ENCODE measurements at places on chromosomes 3 and 15.
A peak's percentile ranks its signal among the peaks of the same experiment; 100 is the strongest.

DNA sequence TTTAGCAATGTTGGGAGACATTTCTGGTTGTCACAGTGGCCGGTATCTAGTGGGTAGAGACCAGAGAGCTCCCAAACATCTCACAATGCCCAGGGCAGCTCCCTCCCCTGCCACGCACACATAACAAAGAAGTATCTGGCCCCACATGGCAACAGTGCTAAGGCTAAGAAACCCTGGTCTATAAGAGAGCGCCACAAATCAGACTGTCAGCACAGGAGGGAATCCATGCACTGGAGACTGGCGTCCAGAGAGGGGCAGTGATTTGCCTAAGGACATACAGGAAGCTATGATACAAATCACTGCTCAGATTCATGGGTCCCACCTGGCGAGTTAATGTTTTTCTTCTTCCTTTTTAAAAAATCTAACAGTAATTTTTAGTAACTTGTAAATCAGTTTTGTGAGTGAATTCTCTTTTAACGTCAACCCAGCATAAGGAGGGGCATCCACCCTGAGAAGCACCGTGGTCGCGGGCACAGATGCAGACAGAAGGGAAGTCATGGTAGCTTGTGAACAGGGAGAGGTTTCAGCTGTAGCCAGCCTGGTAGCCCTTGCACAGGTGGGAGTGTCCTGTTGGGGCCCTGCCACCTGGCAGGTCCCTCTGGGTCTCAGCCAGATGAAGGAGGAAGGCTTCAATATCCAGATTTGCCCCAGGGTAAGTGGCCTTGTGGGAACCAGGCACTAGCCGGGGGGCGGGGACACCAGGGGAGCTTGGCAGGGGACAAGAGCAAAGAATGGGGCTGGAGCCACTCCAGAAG lies 8.7 kb downstream of the ISG20 start:
- no peak for DNase-seq

DNA sequence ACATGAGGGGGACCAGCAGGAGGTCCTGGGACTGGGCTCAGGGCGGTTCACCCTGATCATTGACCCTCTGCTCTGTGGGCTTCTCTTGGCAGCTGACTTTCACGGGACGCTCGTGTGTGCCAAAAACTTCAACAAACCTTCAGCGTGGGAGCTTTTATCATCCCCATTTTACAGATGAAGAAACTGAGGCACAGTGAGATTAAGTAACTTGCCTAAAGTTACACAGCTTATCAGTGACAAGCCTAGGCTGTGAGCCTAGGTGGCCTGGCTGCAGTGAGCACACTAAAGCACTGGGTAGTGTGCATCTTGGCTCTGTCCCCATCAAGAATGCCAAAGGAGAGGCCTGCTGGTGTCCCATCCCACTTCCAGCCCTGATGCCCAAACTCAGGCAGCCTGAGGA lies 23.6 kb upstream of the DUSP7 start:
- DNase-seq = no peak

- DNase-seq = peak; percentile 34
Observed at GRCh38 chr3:195556390-195556789, 13.3 kb upstream of the PPP1R2 start.

- no peak for DNase-seq
Observed at GRCh38 chr3:167972502-167972901, 123.2 kb downstream of the GOLIM4 start.

GRCh38 chr3:63296249-63296648 lies 18.1 kb downstream of the SYNPR start:
- DNase-seq = no peak

- DNase-seq = no peak
Observed at GRCh38 chr3:126084768-126085180, 850 bp upstream of the SLC41A3 start.

DNA sequence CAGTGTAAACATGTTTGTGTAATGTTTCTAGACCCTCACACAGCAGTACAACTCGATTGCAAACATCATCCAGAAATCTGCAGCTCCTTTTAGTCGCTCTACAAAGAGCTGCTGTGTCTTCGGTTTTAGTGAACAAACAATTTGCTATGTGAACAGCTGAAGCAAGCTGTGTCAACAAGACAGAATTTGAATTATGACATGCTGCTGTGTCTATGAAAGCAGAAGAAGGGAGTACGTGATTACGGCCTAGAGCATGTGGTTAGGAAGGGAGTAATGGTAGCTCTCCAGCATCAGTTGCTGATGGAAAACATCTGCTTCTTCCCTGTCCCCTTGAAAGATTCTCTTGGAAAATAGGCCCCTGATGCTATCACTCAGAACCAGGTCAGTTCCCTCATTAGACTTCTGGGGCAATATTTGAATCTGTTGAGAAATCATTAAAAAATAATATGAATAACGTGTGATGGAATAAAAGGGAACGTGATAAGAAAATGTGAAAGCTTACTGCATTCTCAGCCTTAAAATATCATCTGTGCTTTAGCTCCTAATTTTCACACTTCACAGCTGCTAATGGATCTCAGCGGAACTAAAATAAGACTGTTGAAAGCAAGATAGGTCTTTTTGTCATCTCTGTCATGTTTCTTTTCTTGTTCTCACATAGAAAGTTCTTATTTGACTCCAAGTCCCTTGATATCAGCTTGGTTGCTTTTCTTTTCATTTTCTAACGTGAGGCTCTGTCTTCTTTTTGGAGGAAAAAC lies 891.5 kb downstream of the ROBO2 start:
- DNase-seq = no peak

GRCh38 chr3:107561980-107562379 lies 39.2 kb downstream of the BBX start:
- DNase-seq = no peak

DNA sequence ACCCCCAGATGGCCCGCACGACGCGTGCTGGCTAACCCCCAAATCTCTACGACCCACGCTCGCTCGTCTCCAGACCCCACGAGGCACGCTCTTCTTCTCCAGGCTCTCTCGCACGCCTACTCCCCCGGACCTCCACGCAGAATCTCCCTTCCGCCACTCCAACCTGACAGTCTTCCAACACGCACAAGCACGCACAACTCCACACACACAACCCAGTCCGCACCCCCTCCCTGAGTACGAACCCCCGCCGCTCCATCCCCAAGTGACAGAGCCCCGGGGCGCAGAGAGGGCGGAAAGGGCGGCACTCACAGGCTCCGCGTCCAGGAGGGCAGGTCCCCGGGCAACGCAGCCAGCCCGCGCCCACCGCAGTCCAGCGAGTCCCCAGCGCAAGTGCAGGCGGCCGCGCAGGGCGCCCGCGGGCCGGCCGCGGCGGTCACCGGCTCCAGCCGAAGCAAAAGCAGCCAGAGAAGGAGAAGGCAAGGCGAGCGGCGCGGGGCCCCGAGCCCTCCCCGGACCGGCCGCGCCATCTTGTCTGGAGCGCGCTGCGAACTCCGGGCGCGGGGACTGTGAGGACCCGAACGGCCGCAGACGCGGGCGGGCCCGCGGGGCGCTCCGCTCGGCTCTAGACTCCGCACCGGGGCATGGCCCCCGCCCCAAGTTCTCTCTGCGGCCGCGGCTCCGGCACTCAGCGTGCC lies 794 bp downstream of the LRIG1 start:
- no peak for DNase-seq

DNA sequence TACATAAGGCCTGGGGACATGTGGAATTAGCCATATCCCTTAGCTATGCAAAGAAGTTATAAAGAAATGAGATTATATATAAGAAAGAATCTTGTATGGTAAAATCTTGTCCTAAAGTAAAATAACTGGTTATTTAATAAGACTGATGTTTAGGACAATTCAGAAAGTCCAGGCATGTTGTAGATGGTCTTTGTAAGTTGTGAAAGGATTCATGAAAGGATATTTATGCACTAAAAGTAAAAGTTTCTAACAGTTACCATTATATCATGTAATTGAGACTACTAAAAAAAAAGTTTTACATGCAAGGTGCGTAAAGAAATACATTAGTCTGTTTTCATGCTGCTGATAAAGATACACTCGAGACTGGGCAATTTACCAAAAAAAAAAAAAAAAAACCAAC lies 146.3 kb downstream of the FMN1 start:
- DNase-seq = no peak

- DNase-seq = no peak
Observed at GRCh38 chr15:67548236-67548852, 5.8 kb downstream of the MAP2K5 start.

- DNase-seq = no peak
Observed at GRCh38 chr3:155262295-155262694, 31.2 kb downstream of the STRIT1 start.

- no peak for DNase-seq
Observed at GRCh38 chr3:47315069-47315647, 32.4 kb downstream of the KLHL18 start.

DNA sequence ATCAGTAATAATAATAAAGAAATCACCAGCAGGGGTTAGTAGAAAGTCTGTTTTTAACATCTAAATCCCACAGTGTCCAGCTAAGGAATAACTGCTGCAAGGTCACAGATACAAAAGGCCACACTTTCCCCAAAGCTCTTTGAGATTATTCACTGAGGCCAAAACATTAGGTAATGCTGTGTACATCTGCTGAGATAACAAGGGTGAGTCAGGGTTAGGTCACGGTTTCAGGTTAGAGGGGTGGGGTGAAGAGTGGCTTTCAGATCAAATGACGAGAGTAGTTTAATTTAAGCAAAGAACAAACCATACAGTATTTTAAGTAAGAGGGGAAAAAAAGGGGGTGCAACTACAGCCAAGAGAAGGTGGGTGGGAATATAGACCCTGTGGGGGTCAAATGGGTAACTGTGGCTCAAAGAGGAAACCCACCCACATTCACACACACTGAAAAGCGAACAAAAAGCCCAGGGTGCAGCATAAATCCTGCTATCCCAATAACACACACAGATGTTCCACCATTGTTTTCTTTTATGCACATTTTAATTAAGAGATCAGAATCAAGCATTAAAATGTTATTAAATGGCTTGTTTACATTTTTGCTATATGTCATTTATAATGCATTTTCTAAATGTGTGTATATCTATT lies 412.9 kb downstream of the TIGIT start:
- DNase-seq = no peak

- DNase-seq = peak; percentile 69
Observed at GRCh38 chr3:196632046-196632751, 7.3 kb upstream of the NRROS start.

DNA sequence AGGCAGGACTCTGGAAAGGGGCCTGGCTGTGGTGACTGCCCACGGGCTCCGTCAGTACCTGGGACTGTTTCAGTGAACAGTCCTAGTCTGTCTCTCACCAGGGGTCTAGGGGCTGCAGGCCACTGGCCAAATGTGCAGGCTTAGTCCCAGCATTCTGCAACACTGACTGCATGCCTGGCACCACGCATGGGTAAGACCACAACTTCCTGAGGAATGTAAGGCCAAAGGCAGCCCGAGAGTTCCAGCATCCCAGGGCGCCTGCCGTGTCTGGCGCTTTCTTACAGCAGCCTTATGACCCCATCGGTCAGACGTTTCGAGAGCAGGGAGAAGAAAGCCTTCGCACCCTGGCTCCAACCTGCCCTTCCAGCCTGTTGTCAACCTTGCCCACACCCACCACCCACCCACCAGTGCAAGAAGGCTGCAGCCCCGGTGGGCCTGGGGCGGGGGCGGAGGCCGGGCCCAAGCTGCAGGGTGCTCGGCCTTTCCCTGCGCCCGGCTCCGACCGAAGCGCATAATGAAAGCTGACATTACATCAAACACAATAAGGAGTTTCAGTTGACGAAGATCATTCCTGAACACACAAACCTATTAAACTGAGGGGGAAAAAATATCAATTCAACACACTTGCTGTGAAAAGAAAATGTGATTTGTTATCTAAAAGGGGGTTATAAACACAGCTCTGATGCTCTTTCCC lies 29.5 kb upstream of the TMEM115 start:
- no peak for DNase-seq

- no peak for DNase-seq
Observed at GRCh38 chr3:143565951-143566350, 282.3 kb downstream of the SLC9A9 start.

DNA sequence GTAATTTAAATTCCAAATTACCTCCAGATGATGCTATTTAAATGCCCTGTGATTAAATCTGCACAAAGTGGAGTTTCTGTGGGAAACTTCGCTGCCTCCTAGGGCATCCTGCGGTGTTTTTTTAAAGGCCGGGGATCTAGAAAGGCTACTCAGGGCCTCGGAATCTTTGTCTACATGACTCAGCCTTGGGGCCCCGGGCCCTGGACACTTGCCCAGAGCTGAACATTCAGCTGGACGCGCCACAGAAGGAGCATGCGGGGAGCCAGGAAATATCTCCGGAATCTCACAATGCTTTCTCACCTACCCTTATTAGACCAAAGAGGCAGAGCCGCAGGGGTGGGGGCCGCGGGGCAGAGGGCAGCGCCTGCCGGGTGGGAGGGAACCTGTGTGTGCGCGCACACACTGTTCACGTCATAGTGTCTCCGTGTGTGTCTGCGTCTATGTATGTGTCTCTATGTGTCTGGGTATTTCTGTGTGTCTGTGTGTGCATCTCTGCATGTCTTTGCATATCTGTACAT lies 145.5 kb upstream of the TPM1 start:
- DNase-seq = no peak

- DNase-seq = no peak
Observed at GRCh38 chr3:59809710-59810444, 760.1 kb upstream of the CFAP20DC start.

DNA sequence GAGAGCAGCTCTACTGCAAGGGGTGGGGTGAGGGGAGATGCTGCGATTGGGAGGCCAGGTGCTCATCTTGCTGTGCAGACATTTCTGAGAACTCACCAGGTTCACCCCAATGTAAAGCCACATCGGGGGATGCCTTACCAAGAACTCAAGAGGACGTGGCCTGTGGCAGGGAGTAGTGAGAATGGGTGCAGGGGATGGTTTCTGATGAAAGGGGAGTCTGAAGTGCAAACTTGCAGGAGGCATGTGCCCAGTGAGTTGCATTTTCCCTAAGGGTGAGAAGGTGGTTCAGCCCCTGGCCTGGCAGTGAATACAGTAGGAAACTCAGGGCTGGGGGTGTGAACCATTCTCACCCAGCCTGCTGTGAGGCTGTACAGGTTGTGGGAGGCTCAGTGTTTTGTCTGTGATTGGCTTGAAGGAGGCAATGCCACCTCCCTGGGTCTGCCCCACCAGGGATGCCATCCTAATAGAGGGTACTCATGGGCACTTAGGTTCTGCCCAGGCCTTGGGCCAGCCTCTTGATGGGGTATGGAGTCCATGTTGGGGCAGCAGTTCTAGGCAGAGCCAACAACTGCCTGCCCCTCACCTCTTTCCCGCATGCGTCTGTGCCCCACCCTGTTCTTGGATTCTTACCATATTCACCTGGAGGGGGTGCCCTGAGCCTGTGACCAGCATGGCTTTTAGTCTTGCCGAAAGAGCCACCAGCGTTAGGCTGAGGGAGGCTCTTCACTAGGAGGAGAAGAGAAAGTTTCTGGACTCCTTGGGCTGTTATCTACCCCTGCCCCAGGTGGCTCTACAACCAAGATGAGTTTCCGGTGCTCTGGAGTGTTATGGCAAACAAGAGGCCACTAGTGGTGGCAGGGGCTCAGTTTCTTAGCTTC lies 4.5 kb downstream of the HEMK1 start:
- peak; percentile 42 for DNase-seq

DNA sequence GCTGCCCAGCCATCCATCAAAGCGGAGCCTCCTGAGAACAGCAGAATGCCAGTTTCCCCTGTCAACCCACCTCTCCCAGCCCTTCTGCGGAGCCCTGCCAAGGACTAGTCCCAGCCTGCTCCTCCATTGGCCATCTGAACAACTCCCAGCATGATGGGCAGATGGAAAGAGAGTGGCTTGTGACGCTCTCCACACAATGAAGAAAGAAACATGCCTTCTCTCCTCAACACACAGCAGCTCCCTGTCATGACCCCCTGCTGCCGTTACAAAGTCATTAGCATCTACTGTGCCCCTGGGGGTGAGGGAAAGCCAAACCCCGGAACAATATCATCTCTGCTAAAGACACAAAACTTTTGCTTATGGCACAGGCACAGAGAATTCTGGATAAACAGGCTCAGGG lies 33.6 kb downstream of the MECOM start:
- DNase-seq = no peak

All from stimulated activated CD4-positive, alpha-beta T cell treated with anti-CD3 and anti-CD28 coated beads, TNF-alpha, amount 100 ng/mL, for 24 hours (primary cell).